PC-9 (cell line): ENCODE measurements at places on chromosomes 6 and 20.
A peak's percentile ranks its signal among the peaks of the same experiment; 100 is the strongest.

DNA sequence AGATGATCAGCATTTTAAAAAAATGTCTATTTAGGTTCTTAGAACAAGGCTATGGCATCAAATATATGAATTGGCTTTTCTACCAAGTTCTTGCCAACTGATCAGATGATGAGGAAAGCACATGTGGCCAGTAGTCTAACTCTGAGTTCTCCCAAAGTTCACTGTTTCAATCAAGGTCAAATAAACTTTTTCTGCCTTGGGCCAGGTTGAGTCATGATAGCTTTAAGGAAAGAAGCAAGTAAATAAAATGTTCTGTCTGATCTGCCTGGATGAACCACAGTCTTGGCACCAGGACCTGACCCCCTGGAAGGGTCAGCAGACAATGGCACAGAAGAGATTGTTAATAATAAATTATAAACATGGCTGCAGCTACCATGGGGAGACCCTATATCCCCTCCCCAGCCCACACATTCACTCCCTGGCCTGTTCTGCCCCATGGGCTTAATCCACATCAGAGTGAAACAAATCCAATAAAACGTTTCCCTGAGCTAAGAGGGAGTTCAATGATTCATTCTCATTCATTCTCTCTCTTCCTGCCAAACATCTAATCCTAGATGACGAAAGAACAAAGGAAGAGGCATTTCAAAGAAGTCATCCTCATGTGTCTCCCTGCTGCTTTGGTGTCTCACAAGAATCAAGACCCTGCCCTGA lies 661.6 kb downstream of the DHX35 start:
- DNase-seq, result no peak

- DNase-seq, result peak; percentile 23
These were observed 897 bp downstream of the CHD6 start for GRCh38 chr20:41617059-41617901.

- no peak for DNase-seq
These were observed 16.7 kb upstream of the GCM1 start for GRCh38 chr6:53165293-53165692.

DNA sequence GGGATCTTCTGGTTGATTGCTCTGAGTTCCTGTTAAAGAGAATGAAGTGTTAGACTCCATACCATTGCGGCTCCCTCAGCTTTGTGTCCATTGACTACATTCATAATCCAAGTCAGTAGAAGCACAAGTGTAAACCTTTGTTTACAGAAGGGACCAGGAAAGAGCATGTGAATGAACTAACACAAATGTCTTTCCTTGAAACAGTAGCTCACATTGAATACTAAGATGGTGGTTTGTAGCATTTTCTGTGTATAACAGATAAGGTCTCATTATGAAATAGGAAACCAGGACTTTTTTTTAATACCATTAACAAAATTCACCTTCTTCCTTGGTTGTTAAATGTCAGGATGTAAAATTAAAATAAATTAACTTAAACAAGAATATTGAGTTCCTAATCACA lies 8.4 kb downstream of the STXBP5 start:
- DNase-seq, result no peak

GRCh38 chr6:113587078-113587699 lies 270.0 kb upstream of the MARCKS start:
- DNase-seq, result no peak

- DNase-seq, result no peak
These were observed 2.4 kb upstream of the GPX6 start for GRCh38 chr6:28517964-28518363.

GRCh38 chr20:51687108-51687507 lies 81.1 kb downstream of the ATP9A start:
- DNase-seq, result peak; percentile 85

DNA sequence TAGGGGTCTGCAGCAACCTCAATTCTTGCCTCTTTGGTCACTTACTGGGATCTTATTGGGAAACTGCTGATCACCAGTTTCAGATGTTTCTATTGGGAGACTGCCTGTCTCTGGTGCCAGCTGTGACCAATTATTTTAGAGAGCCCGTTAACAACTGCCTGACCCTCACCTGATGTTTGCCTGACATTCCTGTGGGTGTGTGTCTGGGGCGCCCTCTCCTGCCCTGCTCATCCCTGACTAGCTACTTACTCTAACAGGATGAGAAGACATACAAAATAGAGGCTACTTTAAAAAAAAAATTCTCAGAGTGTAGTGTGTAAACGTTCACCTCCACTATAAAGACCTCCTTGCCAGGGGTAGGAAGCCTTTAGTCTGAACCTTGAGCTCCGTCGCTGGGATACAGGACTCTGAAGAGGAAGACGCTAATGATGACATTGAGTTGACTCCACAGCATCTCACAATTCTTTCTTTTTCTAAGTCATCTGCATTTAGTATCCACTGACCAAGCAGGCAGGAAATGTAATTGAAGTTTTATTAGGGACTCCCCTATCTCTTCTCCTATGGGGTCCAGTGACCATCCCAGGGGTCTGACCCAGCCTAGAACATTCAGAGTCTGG lies 54.6 kb upstream of the DDR1 start:
- DNase-seq, result no peak

- no peak for DNase-seq
These were observed 64.5 kb downstream of the ELOVL2 start for GRCh38 chr6:10979603-10980002.

DNA sequence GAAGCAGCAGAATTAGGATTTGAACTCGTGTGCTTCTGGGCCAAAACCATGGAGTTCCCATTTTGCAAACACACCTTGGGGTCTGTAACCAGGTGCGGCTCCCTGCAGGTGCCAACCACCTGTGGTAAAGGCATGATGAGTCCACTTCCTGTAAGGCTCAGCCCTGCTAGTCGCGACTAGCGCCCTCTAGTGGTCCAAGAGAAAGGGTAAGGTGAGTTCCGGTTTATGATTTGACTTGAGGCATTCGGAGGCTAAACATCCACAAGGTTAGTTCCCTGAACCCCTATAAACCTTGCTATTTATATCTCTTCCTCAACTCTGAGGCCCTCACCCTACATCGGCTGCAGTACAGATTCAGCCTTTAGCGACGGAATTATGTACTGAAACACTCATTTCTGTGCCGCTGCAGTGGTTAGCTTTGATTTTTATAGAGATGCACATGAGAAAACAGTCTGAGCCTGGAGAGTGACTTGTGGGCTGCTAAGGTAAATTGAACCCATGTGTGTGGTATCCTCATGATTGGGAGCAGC lies 173.4 kb downstream of the PLCB1 start:
- no peak for DNase-seq
